ENCODE measurements at places on chromosomes 2 and 18.
A peak's percentile ranks its signal among the peaks of the same experiment; 100 is the strongest.

DNA sequence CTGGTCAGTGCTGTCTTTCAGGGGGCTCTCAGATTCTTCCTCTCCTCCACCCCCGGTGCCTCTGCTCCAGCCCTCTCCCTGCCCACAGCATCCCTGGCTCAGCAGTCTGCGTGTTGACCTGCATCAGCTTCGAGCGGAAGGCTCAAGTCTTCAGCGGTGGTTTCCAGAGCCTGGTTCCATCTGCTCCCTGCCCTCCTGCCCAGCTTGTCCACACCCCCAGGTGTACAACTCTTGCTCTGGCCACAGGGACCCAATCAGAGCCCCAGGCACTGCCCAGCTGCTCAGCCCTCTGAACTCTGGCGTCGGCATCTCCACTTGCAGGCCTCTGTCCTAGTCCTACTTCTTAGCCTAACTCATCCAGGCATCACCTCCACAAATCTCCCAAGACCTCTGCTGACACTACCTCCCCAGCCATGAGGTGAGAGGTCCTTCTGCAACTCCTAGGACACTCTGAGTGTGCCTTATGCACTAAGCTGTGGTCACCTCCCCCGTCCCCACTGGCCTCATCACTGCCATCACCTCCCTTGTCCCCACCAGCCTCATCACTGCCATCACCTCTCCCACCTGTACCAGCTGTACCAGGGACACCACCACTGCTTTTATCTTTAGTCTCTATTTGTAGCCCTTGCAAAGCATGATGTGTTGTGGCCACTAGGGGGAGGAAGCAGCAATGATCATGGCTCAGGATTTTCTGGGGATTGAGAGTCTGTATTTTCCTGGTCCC, 60.9 kb downstream of the EDAR start:
- peak; percentile 40 for DNase-seq

GRCh38 chr18:74961596-74961995, 247.3 kb downstream of the PTGR3 start:
- no peak for DNase-seq

DNA sequence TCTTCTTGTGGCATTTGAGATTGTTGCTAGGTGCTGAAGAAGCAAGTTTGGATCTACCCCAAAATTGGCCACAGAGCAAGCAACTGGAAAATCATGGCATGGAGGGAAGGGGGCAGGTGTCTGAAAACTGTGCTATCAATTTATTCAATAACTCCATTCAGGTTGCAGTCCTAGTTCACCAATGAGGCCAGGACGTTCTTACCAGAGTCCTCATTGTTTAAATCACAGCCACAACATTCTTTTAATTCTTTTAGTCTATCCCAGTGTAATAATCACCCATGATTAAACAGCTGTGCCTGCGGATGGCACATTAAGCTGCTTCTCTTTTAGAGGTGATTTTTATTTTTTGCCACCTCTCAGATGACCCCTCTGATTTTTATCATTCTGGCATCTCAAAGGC, 103.5 kb downstream of the ANKRD44 start:
- DNase-seq: no peak

- no peak for DNase-seq
These were observed 51.1 kb upstream of the EPC2 start for GRCh38 chr2:148593421-148593820.

DNA sequence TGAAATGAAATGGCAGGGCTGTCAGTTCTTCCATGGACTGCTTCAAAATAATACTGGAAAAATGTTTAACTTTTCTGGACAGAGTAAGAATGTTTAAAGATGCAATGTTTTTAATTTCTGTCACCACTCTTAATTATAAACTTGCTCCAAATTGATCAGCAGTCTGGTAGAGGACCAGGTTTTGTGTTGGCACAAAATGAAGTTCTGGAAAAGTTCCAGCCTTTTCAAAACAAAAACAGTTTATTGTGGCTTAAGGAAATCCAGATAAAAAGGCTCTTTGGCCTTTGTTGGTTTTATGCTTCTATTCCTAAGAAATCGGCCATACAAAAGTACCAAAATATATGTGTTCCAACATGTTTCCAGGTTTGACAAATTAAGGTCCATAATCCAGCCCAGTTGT, 48.8 kb downstream of the PTRHD1 start:
- no peak for DNase-seq

DNA sequence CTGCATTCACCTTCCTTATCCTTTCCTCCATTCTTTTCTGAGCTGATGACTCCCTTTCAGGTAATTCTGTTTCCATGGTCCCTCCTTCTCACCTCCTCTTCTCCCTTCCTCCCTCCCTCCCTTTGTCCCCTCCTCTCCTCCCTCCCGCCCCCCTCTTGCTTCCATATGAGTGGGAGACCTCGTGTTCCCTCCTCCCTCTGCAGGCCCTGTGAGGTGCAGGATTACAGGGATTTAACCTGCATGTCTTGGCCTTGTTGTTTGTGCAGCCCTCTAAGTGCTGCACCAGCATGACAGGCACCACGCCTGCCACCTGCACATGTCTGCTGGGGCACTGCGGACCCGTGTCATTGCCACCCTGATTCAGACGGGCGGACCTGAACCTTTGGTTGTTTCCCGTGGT, 103.1 kb downstream of the SNTG2 start:
- DNase-seq: no peak

GRCh38 chr2:237345891-237346640, 67.9 kb downstream of the COL6A3 start:
- DNase-seq: no peak

All from NCI-H446 (cell line).